ENCODE measurements at places on chromosomes 3 and 15.

DNA sequence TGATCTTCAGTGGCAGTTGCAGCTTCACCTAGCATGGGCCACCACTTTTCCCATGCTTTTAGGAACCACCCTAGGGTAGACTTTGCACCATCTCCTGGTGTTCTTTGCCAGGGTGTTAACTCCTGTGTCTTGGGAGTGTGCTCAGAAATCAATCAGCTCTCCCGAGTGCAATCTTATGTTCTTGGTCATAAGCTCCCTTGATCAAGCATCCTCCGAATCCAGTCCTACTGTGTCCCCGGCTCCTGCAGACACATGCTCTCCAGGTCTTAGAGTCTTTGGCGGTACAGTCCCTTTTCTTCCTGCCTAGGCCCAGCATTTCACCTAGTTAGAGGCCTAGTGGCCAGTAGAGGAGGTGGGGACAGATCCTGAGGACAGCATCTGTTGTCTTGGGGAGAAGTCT lies 74.7 kb upstream of the SYN2 start:
- DNase-seq = no peak

- no peak for DNase-seq
Observed at GRCh38 chr3:67288466-67289106, 290.5 kb downstream of the KBTBD8 start.

- no peak for DNase-seq
Observed at GRCh38 chr3:134607054-134608022, 43.5 kb downstream of the KY start.

GRCh38 chr3:30708472-30708871 lies 102.1 kb downstream of the TGFBR2 start:
- DNase-seq = no peak

GRCh38 chr15:57685306-57686095 lies 21.0 kb upstream of the POLR2M start:
- DNase-seq = no peak

GRCh38 chr15:52103217-52104207 lies 9.1 kb downstream of the BCL2L10 start:
- peak; percentile 88 for DNase-seq

DNA sequence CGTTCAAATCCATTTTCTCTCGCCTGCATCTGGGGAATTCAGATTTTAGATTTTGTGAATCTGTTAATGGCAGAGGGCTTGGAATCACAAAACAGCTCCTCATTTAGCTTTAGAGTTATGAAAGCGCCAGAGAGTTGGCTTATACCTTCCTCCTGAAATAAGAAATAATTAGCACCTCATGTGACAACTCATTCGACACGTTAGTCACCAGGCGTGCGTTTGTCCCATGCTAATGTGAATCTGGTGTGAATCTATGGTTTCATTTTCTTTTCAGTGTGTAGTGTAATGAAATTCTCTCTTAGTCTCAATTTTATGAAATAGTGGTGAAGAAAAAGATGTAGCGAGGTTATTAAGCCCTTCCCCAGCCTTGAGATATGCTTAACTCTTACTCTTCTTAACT lies 89.4 kb downstream of the EDEM1 start:
- no peak for DNase-seq

GRCh38 chr3:143283432-143284128 lies 164.0 kb downstream of the CHST2 start:
- DNase-seq = no peak

GRCh38 chr3:46010519-46011113 lies 15.0 kb upstream of the FYCO1 start:
- no peak for DNase-seq
